ENCODE measurements at places on chromosomes 3 and 15.

DNA sequence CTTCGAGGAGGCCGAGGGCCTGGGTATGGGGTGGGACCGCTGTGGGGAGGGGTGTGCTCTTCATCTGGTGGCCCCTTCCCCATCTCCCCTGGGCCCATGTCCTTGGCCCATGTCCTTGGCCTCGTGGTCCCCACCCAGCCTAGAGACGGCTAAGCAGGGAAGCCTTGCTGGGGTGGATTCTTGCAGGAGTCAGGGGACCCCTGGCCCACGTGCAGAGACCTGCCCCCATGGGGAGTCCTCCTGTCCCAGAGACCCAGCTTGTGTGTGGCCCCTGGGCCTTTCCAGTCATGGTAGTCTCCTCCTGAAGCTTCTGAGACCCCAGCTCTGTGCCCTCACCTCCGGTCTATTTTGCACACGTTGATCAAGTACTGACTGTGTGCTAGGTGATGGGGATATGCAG lies 97.4 kb downstream of the TBC1D2B start:
- no peak for DNase-seq

DNA sequence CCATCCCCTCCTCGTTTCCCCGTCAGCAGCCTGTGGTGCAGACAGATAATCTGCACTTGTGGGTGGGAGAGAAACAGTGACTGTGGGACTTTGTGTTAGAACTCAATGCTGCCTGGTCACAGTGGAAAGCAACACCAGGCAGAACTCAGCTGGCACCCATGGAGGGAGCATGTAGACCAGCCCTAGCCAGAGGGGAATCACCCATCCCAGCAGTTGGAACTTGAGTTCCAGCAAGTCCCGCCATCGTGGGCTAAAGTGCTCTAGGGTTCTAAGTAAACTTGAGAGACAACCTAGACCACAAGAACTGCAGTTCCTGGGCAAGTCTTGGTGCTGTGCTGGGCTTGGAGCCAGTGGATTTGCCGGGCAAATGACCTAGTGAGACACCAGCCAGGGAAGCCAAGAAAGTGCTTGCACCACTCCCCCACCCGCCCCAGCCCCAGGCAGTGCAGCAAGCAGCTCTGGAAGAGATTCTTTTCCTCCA lies 24.4 kb downstream of the ISG20 start:
- no peak for DNase-seq

- DNase-seq = no peak
Observed at GRCh38 chr3:102361101-102361500, 73.7 kb upstream of the ZPLD1 start.

GRCh38 chr3:50138266-50139200 lies 16.6 kb upstream of the SEMA3F start:
- DNase-seq = no peak

DNA sequence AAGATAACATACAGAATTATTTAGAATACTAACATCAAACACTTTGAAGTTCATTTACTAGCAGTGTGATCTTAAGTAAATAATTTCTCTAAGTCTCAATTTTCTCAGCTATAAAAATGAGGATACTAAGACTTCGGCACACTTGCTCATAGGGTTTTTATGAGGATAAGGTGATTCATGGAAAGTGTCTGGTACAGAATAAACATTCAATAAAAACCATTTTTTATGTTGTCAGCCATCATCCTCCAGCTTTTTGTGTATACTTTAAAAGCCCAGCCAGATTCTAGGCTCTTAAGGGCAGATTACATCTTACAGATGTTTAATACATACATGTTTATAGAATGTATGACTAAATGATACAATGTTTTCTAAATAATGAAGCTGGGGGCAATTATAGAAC lies 56.8 kb downstream of the FEZF2 start:
- no peak for DNase-seq

DNA sequence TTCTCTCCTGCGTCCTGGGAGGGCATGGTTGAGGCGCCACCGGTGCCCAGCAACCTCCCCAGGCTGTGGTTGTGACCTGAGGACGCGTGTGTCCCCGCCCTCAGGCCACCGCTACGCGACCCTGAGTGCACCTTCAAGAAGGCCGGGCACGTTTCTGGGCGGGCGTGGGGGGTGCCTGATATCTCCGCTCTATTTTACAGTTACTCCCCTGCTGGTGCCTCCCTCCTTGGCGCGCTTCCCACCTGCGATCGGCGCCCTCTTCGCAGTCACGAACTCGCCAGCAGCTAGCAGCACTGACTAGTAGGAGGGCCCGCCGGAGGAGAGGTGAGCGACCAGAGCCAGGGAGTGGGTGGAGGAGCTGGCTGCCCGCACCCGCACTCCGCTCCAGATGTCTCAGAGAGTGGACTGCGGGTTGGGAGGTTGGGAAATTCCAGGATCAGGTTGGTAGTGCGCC lies 43.2 kb upstream of the POLG start:
- DNase-seq = no peak

DNA sequence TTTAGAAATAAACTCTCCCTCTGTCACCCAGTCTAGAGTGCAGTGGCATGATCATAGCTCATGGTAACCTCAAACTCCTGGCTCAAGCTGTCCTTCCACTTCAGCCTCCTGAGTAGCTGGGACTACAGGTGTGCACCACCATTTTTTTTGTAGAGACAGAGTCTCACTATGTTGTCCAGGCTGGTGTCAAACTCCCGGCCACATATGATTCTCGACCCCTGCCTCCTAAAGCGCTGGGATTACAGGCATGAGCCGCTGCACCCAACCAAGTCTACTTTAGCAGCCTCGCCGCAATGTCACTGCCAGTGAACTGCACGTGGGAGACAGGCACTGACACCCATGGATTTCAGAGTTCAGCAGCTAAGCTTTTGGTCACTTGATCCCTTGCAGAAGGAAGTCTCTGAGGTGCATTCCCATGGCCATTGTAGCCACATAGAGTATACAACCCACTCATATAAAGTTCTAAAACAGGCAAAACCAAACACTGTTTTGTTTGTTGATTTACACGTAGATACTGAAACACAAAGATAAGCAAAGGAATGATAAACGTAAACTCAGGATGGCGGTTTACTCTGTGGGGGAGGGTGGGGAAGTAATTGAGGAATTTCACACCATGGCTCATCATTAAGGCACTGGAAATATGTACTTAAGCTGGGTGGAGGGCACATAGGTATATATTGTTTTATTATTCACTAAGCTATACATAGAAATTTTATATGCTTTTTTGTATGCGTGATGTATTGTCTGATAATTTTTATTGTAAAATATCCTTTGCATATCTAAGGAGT lies 115.0 kb downstream of the MEX3B start:
- DNase-seq = no peak

DNA sequence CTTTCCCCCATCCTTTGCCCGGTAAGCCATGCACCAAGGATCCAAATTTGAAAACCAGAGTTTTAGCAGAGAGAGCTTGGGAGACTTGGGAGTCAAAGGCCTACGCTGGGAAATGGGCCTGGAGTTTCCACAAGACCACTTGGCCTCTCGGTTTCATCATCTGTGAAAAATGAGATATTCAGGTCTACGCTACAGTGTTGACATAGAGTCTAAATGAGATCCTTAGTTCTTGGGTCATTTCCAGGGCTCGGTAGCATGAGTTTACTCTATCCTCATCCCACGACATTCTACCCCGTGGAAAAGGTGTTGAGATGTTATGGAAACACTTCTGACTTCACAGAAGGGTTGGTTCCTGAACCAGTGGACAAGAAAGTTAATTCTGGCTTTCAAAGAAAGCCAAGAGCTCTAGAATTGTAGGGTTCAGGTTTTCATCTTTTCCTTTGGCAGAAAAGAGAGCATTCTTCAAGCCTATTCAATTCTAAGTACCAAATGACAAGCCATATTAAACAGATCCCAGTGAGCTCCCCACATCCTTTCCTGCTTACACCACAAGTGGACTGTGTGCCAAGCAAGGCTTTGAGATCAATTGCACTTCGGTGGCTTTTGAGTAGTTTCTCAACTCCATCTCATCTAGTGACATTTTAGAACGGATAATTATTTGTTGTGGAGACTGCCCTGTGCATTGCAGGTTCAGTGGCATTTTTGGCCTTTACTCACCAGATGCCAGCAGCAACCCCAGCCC lies 219.7 kb downstream of the SLCO3A1 start:
- DNase-seq = no peak

DNA sequence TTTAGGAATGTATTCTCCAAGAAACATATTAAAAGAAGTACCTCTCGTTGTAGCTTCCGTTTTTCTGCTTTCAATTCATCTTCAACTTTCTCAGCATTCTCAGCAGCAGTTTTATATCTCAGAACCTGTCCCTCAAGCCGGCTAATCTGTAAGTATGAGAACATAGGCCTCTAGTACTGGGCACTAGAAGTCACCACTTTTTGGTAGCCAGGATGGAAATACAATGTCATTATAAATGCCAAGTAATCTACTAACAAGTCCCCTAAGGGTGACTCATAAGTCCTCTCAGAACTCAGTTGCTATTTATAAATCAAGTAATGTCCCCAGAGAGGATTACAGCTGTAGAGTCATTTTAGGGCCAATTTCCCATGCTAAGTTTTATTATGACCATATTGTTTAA lies 61.1 kb downstream of the MLH1 start:
- DNase-seq = no peak

DNA sequence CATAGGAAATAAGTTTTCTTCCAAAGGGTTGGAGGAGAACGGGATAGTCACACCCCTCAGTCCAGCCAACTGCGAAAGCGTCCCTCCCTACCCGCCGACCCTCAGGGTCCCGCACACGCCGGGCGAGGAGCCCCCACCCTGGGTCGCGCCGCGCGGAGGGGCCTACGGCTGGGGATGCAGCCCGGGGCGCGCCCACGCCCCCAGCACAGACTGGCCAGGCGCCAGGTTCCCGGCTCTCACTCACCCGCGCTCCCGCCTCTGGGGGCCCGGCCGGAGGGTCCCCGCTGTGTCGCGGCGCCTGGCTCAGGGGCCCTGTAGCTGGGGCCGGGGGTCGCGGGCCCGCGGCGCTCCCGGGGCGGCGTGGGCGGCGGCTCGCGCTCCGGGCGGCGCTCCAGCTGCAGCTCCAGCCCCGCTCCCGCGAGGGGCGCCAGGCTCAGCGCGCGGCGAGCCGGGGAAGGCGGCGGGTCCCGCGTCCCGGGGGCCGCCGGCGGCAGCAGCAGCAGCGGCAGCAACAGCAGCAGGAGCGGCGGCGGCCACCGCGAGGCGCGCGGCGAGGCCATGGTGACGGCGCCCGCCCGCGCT lies 375 bp downstream of the HEG1 start:
- DNase-seq = no peak

DNA sequence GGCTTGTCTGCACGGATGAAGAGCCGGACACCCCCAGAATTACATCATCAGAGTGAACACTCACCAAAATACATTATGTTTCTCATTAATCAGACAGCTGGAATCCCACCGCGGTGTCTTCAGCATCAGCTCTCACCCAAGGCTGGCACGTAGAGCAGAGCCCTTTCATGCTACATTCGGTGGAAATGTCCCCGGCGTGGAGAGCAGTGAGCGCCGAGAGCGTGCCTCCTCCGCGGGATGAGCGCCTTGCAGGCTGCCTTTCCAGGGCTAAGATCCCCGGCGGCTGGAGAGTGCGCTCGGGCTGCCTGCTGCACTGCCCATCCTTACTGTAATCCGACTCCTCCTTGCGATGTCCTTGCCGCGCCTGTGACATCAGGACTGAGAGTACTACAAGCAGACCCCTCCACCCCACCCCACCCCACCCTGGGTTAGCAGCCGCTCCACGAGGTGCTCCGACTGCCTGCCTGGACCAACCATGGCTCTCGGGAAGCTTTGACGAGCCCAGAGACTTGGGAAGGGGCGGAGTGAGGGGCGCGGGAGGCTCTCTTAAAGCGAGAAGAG lies at the start of gene ZNF385D:
Gene ZNF385D (minus strand): TSS at position 380 of the 561 bp plus-strand sequence. CDS start 294 bp downstream, at position 86.
- no peak for DNase-seq

- DNase-seq = no peak
Observed at GRCh38 chr15:53786401-53786800, 26.9 kb upstream of the WDR72 start.

DNA sequence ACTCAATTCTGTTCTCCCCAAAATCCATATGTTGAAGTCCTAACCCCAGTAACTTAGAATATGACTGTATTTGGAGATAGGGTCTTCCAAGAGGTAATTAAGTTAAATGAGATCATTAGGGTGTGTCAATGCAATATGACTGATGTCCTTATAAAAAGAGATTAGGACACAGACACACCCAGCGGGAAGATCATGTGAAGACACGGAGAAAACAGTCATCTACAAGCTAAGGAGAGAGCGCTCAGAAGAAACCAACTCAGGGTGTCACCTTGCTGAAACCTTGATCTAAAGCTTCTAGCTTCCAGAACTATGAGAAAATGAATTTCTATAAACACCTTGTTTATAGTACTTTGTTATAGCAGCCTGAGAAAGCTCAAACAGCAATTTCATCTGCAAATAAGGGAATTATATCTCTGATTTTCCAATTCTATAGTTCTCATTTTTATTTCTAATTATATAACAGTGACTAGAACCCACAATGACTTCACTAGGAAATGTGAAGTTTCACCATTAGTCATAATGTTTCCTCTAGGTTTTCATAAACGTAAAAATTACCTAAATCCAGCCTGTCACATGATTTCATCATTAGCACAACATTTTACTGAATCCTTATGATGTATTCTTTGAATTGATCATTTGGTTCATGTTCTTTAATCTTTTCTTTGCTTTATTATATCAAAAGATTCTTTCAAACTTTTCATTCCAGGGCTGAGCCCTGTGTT lies 459.1 kb upstream of the MDFIC2 start:
- DNase-seq = no peak

DNA sequence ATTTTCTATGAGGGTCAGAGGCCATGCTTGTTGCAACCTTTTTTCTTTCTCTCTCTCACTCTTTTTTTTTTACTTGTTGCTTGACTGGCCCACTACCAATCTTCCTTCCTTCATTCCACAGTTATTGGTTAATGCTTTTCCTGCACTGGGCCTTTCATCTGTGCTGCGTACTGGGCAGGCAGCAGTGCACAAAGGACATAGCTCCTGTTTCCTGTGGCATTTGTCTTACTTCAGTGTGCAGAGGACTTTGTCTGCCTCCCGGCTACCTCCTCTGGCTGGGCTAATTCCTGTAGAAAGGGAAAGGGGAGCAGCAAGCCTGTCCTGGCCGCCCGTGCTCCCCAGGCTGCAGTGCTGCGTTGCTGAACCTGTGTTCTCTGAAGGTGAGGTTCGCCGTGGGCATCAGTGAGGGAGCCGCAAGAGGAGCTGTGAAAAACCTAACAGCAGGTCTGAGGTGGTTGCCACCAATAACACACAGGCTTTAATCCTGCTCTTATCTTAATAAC lies 93.7 kb upstream of the RGMA start:
- no peak for DNase-seq

DNA sequence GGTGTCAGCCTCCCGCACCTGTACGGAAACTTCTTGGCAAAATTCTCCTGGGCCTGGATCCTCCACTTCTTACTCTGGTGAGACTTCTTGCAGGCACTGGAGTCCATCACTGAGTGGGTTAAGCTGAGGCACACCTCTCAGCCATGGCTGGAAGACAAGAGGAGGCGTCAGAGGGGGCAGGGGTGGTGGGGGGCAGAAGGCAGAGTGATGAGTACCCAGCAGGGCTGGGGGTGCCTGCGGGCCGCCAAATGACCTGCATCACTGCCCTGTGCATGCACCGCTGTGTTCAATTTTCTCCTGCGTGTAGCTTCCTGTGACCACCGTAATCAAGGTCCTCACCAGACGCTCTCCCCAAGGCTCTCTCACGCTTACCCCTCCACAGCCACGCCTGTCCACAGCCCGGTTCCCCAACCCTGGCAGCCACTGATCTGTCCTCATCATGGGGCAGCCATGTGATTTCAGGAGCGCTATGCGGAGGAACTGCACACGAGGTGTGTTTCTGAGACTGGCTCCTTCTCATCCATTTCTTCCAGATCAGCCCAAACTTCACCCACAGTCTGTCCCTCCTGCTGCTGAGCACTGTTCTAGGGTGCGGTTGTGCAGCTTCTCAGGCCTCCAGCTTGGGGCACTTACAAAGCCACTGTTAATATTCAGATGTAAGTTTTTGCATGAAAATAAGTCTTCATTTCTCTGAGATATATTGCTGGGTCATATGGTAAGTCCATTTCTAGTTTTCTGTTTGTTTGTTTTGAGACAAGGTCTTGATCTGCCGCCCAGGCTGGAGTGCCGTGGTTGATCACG lies 5.2 kb downstream of the C3orf22 start:
- no peak for DNase-seq

Data from stimulated activated CD8-positive, alpha-beta memory T cell treated with anti-CD3 and anti-CD28 coated beads, Interleukin-7, amount 100 ng/mL, for 1 hour (primary cell).